Activated T-cell treated with anti-CD3 and anti-CD28 coated beads, Interleukin-2, amount 50 U/mL, for 72 hours (primary cell): ENCODE measurements at places on chromosomes 4 and X. TPM values are rescaled to one million over a fixed set of nuclear protein-coding genes. Genes with fewer than 3 reads are reported as not detected.

RELL1 gene
- total RNA-seq, result 18.9 TPM

TAF7L gene
- total RNA-seq, result not detected

DNA sequence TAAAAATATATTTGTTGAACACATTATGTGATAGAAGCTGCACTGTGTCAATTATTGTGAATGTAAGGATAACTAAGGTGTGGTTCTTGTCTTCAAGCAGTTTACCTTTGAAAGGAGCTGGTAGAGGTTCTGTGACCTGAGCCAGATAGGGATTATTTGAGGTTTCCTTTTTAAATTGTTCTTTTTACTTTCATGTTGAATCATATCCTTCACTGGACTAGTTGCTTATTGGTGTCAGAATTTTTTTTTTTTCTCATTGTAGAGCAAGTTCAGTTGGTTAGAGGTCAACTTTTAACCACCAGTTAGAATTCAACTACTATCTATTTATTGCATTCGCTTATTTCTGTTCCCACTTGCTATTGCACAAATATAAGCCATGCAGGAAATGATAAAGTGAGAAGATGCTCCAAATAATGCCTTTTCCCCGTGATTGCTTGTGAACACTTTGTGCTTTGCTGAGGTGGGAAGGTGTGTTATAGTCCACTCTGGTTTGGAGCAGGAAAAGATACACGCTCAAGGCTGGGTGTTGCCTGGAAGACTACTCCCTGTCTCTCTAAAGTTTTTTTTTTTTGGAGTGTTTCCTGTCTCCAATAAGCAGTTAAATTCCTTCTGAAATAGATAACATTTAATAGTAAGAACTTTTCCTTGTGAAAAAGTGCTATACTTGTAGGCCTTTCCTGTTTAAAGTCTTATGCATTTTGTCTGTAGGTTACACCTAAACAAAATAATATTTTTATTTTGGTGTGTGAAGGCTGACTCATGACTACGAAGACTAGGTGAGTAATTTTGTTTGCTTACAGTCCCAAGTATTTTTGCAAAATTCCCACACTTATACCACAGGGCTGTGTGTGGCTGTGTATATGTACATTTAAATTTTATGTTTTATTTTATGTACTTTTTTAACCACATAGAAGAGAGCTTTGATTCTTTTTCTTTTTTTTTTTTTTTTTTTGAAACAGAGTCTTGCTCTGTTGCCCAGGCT lies 83.8 kb upstream of the LCORL start:
- no peak for DNase-seq

- DNase-seq, result no peak
Measured at GRCh38 chrX:67726018-67726417, 182.2 kb downstream of the AR start.

DNA sequence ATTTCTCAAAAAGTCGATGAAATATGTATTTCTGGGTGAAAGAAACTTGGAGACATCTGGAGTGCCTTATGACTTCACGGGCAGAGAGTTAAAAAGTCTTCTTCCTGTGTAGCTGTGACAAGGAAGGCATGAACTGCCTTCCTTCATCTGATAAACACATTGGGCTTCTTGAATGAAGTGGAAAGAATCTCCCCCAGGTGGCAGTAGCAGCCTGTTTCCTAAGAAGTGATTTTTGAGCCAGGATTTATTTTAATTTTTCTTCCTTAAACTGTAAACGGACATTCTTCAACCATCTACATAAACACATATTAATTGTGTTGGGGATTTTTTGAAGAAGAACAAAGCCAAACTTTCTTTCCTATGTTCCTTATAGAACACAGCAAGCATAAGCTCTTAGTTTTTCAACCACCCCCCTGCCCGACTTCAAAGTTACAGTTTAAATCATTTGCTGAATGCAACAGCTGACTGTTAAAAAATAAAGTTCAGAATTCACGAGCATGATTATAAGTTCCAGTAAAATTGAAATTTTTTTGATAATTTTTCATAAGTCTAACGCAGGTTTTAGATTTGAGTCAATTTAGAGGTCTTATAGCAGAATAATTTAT lies 980 bp upstream of the GIMD1 start:
- DNase-seq, result peak; percentile 8

NPY1R gene
- not detected for total RNA-seq

- no peak for DNase-seq
Measured at GRCh38 chr4:173488656-173489055, 41.4 kb downstream of the HAND2 start.
